Stimulated activated CD8-positive, alpha-beta memory T cell treated with anti-CD3 and anti-CD28 coated beads, Interleukin-4, amount 100 ng/mL, for 1 hour (primary cell): ENCODE measurements at places on chromosomes 16 and 17.

GRCh38 chr16:66516509-66516807, 33.5 kb downstream of the TK2 start:
- no peak for DNase-seq

DNA sequence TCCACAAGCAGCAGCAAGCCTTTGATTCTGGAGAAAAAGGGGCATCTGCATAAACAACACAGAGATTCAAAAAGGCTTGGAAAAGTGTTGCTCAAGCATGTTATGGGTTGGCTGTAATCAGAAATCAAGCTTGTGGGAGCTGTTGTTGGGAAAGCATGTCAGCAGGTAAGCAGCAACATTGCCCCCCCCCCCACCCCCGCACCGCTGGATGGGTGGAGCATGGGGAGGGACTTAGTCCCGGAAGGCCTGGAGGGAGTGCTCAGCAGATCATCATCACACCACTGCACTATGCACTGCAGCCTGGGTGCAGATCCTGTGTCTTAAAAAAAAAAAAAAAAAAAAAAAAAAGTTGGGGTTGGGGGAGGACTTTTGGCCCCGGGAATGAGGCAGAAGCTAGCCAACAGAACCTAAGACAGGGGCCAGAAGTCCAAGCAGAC, 16.8 kb upstream of the AKAP1 start:
- no peak for DNase-seq

DNA sequence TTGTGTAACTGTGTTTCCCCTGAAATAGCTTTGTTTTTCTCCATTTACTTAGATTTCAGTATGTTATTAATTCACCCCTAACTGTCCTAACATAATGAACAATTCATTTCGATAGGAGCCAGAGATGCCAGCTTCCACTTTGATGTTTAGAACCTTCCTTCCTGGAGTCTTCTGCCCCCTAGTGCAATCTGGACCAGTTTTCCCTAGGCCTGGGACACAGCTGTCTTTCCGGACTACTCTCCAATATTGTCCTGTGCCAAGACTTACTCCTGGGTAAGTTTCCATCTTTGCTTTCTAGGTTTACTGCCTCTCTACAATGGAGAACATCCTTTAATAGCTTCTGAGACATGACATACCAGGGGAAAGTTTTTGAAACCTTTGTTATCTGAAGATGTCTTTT, 12.8 kb downstream of the RECQL5 start:
- DNase-seq, result no peak

- no peak for DNase-seq
Measured at GRCh38 chr17:5138616-5139457, 23.0 kb downstream of the USP6 start.

GRCh38 chr17:48385319-48385718, 44.7 kb downstream of the SKAP1 start:
- no peak for DNase-seq

- DNase-seq, result no peak
Measured at GRCh38 chr17:40418428-40418706, 671 bp upstream of the TOP2A start.

- DNase-seq, result no peak
Measured at GRCh38 chr17:48127371-48128051, 19.9 kb downstream of the SNX11 start.

DNA sequence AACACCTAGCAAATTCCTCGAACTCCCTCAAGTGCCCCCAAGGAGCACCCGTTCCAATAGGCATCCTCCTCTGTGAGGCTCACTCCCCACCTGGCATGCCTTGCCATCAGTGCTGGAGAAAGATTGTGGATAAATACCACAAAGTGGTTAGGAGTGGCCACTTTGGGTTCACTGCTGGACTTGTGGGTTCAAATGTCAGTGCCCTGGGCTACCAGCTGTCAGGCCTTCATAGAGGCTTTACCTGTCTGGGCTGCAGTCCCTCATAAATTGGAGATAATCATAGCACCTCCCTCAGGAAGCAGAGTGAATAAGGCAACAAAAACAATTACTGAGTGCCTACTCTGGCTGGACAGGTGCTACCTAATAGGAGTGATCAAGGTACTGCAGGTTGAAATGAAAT, 1.5 kb upstream of the SYT17 start:
- DNase-seq, result no peak

- DNase-seq, result no peak
Measured at GRCh38 chr16:51143196-51143977, 7.7 kb downstream of the SALL1 start.

GRCh38 chr16:46519063-46519462, 102.1 kb downstream of the SHCBP1 start:
- DNase-seq, result no peak

DNA sequence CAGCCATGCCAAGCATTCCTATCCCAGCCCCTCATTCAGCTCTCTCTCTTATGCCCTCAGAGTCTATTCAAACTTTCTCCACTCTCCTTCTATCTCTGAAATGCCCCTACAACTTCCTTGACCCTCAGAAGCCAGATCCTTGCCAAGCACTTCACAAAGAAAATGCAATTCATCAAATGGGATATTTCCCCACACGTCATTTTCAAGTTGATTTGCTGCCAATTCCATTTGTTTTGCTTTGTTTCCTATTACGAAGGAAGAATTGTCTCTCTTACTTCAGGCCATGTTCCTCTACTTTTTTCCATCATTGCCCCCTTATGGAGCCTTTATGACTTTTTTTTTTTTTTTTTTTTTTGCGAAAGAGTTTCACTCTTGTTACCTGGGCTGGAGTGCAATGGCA, 9.2 kb upstream of the ALOX12 start:
- no peak for DNase-seq

GRCh38 chr17:72498364-72499210, 377.8 kb downstream of the SOX9 start:
- no peak for DNase-seq

GRCh38 chr17:70906808-70907207, 737.5 kb downstream of the KCNJ2 start:
- DNase-seq, result no peak

DNA sequence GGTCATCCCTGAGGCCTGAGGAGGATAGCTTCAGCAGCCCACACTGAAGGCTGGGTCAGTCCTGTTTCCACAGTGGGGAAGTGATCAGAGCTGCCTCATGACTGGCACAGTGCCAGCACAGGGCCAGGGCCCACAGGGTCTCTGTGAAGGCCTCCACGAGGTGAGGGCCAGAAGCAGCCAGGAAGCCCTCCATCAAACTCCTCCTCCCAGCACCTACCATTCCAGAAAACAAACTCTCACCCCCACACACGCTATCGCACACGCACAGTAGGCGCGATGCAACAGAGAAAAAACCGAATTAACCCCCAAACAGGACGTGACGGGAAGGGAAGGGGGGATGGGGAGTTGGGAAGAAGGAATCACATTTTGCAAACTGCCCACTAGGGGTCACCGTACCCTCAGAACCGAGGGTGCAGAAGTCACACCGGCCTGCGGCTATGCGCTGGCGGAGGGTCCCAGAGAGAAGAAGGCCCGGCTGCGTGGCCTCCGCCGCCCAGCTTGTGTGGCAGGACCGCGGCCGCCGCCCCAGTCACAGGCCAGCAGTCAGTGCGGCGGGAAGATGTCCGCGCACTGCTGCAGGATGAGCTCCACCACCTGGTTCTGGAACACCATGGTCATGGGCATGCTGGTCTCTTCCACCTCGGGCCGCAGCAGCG, 37.6 kb downstream of the ARHGAP27 start:
- DNase-seq, result no peak

DNA sequence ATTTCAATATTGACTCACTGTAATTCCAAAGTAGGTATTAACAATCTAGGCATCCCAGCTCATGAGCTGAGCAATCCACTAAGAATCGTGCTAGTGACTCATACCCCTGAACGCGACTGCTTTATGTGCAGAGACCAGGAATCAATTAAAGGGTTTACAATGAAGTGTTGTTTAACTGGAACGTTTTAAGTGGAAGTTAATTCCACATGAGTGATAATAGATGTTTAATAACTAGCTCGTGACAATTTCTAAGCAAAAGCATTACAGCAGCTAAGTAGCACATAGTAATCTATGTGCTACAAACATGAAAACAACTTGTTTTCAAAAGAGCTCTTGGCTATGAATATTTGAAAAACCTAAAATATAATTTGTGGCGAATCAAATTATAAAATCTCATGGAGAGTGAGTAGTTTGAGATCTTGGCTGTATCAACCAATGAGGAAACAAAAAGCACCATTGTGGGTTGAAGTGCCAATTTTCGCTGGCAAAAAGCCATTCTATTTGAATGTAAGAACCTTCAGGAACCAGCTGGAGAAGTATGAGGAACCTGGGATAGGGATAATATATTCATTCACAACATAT, 9.4 kb downstream of the GJC1 start:
- no peak for DNase-seq

DNA sequence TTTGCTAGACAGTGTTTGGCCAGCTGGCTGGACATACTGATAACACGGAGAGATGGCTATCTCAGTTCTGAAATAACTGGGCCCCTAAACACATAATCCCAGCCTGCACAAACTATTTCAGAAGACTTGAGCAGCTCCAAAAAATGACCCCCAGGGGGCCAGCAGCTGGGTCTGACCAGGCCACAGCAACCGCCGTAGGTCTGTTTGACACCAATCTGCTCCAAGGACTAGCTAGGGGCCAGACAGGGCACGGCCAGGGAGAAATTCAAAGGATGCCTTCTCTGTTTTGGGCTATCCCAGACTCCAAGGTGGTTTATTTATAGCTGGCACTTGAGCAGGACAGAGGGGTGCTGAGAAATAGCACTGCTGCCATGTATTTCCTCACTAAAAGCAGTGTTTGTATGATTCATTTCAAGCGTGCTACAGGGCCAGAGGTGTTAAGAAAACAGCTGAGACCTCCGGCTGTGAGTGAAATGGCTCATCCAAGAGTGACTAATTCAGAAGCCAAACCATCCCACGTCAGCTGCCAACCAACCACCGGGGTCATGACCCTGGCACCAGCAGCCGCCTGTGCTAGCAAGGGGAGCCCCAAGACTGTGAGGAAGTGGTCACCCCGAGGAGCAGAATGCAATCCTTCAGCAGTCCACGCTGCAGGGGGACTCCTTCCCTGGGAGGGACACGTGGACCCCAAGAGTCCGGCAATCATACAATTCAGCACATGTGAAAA, 5.7 kb downstream of the GGA2 start:
- peak; percentile 49 for DNase-seq

DNA sequence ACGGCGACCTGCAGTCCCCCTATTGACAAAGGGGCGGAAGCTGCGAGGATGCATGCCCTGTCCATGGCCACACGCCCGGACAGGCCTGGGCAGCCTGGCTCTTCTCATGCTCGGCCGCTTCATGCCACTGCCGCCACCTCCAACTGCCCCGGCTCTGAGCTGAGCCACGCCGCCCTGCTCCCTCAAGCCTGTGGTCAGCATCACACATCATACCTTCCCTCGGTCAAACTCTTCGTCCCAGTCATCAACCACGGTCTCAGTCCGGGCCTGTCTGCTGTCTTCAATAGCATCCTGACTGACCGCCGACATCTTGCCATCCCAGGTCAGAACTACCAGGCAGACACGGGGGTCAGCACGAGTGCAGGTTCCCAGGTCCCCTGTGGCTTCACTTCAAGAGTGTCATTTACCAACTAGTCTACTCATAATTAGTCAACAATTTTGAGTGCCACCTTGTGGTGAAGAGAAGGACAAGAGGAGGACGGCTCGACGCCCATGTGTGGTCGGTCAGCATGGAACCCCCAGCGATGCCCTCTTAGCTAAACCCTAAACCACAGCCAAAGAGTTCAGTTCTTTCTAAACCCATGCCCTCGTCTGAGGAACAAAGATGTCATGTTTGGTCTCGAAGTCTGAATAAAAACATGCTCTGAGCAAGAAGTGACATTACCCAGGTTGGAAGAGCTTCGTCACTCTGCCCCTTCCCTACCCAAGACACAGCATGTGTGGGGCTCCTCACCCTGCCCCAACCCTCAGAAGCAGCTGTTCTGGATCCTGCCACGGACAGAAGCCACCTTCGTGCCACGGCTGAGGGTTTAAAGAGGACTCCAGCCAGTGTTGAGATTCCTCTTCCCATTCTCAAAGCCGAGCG, 16.9 kb upstream of the CYTH1 start:
- DNase-seq, result no peak

GRCh38 chr17:17076066-17076465, 33.8 kb downstream of the MPRIP start:
- no peak for DNase-seq

GRCh38 chr17:27541301-27542023, 85.2 kb downstream of the KSR1 start:
- no peak for DNase-seq

GRCh38 chr17:77155125-77155524, 14.4 kb downstream of the SEC14L1 start:
- DNase-seq, result no peak

- no peak for DNase-seq
Measured at GRCh38 chr17:35449371-35449931, 885 bp upstream of the SLFN13 start.
